ENCODE measurements at places on chromosomes 6 and 20. TPM values are rescaled to one million over a fixed set of nuclear protein-coding genes. Genes with fewer than 3 reads are reported as not detected.

DNA sequence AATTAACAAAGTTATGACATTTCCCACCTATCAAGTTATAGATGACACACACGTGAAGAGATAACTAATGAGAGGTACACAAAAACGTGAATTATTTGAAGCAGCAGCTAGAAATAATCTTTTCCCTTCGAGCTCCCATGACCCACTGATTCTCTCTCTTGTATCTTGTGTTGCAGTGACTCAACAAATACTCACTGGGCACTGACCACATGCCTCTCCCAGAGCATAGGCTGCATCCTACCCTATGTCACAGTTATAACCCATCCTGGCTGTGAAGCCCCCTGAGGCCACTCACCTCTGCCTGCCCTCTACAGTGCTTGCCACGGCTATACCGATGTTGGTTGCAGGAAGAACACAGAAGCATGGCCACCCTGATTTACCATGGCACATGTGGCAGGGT lies 91.8 kb downstream of the INSM1 start:
- DNase-seq, result no peak

DNA sequence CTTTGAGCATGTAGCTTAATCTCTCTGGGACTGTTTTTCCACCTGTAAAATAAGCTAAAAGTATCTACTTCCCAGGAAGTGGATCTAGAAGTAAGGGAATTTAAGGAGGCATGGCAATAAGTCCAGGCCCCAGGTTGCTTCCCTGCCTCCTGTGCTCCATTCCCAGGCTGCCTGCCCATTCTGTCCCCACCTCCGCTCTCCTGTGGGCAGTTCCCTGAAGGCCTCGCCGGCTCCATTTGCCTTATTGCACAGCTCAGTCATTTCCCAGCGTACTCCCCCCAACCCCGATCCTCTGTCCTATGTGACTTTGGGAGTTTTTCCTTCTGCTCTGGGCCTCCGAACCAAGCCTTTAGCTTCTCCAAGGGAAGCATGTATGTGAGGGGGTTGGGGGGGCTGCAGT lies 4.6 kb downstream of the SLC29A1 start:
- no peak for DNase-seq

HLA-DPB1 gene
- total RNA-seq, result 53.5 TPM

DNA sequence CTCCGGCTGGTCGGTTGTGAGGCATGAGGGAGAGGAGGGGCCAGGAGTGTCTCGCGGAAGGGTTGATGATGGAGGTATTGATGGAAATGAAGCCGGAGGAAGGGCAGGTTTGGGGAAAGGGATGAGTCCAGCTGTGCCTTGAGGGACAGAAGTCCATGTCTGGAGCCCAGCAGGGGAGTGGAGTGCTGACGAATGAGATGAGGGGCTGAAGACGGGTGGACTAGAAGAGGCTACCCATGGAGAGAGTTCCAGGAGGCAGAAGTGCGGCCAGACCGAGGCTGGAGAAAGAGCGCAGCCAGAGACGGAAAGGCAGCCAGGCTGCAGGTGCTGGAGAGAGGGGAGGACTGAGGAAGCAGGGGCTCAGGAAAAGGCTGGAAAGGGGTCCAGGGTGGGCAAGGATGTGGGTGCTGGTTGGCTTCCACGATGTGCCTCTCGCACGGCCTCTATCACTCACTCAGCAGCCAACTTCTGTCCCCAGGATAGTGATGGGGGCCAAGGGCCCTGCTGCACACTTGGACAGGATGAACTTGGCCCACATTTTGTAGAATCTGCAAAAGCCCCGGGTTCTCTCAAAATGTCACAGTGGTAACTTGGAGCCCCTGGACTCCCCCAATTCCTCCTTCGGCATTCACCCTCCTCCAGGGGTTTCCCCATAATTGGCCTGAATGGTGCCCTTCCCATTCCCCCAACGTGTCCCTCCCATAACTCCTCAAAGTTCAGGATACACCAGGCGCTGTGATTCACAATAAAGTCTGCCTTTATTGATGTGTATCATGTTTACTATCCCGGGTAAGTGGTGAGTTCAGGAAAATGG lies 627 bp upstream of the EIF6 start:
- no peak for DNase-seq

- DNase-seq, result no peak
These were observed 263.1 kb upstream of the HSF2 start for GRCh38 chr6:122136386-122136785.

- DNase-seq, result no peak
These were observed 14.4 kb downstream of the REPS1 start for GRCh38 chr6:138973466-138974153.

DNA sequence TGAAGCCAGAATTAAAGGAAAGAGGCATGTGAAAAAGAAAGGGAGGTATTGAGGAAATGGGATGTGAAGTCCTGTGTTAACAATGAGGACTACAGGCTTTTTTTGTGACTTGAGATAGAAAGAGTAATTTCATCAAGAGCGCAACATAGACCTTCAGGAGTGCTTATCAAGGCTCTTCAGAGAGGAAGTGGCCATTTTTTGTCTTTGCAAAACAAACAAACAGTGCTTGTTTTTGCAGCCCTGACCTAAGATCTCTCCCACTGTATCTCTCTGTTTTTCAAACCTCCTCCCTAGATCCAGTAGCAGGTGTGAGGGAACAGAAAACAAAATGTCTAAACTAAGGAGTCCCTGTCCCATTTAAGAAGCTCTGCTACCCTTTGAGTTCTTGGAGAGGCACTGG lies 710.3 kb upstream of the MARCKS start:
- DNase-seq, result no peak

Measured in colonic mucosa (tissue), 4 donors.